GM06990 (cell line): ENCODE measurements at places on chromosomes 12 and 14.

DNA sequence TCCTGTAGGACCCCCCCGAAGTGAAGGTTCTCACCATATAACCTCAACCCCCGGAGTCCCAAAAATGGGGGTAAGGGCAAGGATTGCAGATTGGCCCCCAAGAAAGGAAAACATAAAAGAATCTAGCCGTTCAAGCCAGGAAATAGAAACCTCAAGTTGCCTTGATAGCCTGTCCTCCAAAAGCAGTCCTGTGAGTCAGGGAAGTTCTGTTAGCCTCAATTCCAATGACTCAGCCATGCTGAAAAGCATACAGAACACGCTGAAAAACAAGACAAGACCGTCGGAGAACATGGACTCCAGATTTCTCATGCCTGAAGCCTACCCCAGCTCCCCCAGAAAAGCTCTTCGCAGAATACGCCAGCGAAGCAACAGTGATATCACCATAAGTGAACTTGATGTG, 344.2 kb upstream of the RGS6 start:
- no peak for DNase-seq

- no peak for DNase-seq
These were observed 14.2 kb downstream of the AMN1 start for GRCh38 chr12:31714406-31715271.

- DNase-seq = no peak
These were observed 39.8 kb upstream of the PTGDR start for GRCh38 chr14:52227619-52228222.

DNA sequence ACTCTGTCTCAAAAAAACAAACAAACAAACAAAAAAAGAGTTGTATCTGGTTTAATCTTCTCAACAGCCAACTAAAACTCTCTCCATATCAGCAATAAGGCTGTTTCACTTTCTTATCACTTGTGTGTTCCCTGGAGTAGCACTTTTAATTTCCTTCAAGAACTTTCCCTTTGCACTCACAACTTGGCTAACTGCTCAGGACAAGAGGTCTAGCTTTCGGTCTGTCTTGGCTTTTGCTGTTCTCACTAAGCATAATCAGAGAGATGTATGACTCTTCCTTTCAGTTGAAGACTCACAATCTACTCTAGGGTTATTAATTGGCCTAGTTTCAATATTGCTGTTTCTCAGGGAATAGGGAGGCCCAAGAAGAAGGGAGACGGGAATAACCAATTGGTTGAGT, 12.3 kb downstream of the NEMP1 start:
- no peak for DNase-seq

DNA sequence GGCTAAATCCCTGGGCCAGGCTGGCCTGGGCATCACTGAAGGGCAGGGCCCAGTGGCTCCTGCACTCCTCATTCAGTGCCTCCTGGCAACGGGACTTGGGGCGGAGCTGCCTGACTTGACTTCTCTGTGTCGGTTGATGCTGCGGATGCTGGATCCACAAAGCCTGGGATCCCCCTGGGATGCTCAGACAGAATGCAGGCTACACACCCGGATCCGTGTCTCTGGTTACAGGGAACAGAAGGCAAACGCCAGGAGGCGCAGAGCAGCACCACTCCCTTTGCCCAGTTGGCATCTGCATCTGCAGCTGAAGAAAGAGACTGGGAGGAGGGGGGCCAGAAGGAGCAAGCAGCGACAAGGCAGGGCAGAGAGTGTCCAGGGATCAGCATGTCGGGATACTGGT, 154.5 kb upstream of the FKBP4 start:
- no peak for DNase-seq
